ENCODE measurements at places on chromosomes 13 and 19.

DNA sequence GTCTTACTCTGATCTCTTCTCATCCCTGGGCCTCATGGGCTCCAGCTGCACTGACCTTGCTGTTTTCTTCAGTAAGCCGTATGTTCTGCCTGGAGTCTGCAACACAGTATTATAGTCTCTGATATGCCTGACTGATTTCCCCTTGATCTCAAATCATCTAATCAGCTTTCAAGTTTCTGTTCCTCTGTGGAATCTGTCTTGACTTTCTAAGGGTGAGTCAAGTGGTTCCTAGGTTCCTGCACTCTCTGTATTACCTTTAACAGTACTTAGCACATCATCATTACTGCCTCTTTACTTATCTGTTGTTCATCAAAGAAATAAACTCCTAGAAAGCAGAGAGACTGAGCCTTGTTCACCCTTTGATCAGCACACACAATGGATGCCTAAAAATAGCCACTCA is 350.7 kb downstream of the LMO7 start:
- no peak for DNase-seq

DNA sequence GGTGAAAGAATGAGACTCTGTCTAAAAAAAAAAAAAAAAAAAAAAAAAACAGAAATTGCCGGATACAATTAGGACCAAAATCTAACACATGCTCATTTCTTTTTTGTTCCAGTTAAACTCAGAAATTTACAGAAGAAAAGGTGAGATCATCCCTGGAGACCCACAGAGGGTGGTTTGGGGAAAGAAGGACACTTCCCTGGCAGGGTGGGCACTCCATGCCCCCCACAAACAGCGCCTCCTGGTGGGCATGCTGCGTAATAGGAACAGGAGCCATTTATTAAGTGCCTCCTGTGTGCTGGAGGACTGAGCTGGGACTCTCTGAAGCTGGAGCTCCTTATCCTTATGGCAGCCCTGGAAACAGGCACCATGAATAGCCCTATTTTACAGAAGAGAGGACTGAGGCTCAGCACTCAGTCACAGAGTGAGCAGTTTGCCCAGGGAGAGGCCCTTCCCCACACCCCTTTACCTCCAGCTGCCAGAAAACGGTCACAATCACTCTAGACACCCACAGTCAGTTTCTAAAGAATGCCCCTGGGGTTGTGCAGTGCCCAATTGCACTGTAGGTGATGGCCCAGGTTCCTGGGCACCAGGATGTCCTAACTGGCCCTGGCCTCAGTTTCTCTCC is 10.1 kb downstream of the C19orf38 start:
- no peak for DNase-seq

GRCh38 chr19:44745341-44745831 is 3.1 kb upstream of the BCL3 start:
- DNase-seq, result no peak

GRCh38 chr13:26742691-26743358 is 17.8 kb downstream of the GPR12 start:
- DNase-seq, result no peak

- no peak for DNase-seq
These were observed 92.9 kb downstream of the PCDH9 start for GRCh38 chr13:67137044-67137735.

- no peak for DNase-seq
These were observed 556.3 kb upstream of the ARGLU1 start for GRCh38 chr13:107124129-107124718.

- no peak for DNase-seq
These were observed 48.5 kb downstream of the GAS6 start for GRCh38 chr13:113815151-113816058.

- DNase-seq, result no peak
These were observed 735 bp downstream of the BRSK1 start for GRCh38 chr19:55284405-55285058.

DNA sequence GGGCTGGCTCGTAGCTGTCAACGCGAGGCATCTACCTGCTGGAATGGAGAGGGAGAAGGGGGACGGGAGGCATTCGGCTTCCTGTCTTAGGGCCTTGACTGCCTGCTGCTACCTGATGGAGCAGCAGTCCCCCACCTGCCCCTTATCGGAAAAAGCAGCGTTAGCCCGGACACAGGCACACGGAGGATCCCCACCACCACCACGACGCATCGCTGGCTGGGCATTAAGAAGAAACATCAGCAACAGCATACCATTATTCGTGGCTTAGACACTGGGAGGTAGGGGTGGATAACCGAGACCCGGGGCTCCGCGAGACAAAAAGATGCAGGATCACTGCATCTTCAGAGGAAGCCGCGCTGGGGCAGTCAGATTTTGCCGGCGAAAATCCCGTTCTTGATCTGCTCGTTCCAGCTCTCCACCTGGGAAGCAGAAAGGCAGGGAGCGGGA is 1.1 kb downstream of the COX6B2 start:
- no peak for DNase-seq

DNA sequence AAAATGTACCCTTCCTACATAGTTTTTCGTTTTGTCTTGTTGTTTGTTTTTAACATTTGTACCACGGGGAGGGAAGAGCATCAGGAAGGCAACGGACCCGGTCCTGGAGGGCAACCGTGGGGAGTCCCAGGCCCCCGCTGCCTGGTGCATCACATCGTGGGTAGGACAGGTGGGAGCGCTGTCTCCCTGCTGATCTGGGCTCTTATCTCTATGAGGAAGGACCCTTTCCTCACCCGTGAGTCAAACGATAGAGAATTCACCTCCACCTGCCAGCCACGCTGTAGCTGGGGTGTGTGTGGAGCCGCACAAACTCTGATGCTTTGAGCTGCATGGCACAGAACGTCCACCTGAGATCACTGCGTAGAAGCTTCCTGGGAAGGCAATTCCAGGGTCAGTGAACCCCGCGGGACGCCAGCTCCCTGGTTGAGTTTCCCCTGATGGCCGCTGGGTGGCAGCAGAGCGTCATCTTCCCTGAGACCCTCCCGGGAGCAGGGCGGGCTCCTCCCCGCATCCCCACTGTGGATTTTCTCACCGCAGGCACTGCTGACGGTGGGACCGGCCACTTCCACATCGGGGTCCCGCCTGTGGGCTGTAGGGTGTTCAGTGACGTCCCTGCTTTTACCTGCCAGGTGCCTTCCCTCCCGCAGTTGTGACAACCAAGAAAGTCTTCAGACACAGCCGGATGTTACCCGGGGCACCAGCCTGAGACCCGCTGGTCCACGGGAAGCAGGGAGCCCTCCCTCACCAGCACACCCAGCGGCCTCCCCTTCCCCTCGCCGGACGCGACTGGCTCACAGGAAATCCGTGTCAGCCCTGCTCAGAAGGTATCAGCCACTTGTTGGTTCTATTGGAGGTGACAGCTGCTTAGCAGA is 54.7 kb downstream of the ZNF787 start:
- DNase-seq, result peak; percentile 50

GRCh38 chr13:62035981-62036380 is 620.3 kb upstream of the PCDH20 start:
- no peak for DNase-seq

DNA sequence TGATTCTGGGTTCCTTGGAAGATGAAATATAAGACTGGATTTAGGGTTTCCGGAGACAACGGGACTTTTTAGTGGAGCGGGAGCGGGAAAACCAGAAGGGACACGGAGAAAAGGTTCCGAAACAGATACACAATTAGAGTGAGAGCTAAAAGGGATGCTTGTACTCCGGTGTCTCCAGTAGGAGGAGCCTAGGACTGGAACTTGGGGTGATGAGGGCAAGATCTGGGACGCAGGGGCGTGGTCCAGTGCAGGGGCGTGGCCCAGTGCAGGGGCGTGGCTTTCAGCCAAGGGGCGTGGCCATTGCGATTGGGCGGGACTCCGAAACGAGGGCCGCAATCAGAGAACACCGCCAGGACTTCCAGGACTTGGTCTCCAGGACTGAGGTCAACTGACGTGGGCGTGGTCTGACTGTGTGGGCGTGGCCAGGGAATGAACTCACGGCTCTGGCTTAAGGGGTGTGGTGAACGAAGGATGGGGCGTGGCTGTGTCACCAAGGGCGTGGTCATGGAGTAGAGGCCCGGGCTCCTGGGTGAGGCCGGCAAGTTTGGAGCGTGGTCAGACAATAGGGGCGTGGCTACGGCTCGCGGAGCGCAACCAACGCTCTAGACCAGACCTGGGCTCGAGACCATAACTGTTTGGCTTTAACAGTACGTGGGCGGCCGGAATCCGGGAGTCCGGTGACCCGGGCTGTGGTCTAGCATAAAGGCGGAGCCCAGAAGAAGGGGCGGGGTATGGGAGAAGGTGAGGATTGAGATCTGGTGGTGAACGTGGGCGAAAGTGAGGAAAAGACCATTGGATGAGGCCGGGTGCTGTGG is at the start of gene DKKL1:
Gene DKKL1 (plus strand): TSS at position 610 of the 815 bp plus-strand sequence. CDS start 122 bp downstream, at position 732.
- peak; percentile 34 for DNase-seq

DNA sequence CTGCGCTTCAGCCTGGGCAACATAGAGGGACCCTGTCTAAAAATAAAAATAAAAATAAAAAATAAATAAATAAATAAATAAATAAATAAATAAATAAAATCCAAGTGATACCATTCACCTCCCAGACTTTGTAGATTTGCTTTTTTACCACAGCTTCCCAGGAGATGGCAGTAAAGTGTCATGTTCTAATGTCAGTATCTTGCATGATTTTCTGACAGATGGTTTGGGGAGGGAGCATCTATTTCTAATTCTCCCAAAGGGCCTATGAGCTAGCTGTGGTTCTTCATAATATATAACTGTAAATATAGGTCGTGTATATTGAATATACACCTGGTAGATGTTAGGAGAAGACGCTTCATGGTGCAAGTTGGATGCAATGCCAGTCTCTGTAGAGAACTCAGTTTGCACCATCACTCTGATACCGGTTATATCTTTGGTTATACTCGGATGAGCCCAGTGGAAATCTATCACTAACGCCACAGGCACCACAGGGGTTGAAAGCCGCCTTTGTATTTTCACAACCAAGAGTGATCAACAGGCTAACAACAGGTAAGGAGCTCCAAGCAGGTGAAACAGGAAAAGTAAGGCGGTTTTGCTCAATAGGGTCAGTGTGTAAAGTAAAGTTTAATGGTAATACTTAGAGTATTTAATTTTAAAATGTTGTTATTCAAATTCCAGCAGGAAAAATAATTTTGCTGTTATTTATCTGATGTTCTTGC is 13.9 kb downstream of the APLP1 start:
- DNase-seq, result no peak

GRCh38 chr19:32195706-32196610 is 149.5 kb upstream of the ZNF507 start:
- DNase-seq, result no peak

GRCh38 chr19:52584736-52585440 is 14.8 kb downstream of the ZNF701 start:
- DNase-seq, result no peak

DNA sequence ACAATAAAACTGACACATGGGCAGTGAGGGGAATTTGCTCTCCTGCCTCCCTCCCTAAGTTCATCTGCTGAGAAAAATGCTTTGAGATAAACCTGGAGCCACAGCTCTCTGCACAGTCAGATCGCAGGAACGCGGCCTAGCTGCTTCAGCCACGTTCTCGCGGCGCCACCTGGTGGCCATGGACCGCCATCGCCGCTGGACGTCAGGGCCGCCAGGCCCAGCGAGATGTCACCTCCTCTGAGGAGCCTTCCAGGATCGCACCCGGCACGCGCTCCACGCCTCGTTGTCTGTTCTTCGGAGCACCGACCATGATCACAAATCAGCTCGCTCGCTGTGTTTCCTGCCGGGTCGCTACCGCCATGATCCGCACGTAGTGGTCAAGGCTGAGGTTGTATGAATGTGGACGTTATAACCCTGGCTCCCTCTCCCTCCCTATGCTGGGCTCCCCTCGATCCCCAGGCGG is 20.6 kb upstream of the USP29 start:
- no peak for DNase-seq

DNA sequence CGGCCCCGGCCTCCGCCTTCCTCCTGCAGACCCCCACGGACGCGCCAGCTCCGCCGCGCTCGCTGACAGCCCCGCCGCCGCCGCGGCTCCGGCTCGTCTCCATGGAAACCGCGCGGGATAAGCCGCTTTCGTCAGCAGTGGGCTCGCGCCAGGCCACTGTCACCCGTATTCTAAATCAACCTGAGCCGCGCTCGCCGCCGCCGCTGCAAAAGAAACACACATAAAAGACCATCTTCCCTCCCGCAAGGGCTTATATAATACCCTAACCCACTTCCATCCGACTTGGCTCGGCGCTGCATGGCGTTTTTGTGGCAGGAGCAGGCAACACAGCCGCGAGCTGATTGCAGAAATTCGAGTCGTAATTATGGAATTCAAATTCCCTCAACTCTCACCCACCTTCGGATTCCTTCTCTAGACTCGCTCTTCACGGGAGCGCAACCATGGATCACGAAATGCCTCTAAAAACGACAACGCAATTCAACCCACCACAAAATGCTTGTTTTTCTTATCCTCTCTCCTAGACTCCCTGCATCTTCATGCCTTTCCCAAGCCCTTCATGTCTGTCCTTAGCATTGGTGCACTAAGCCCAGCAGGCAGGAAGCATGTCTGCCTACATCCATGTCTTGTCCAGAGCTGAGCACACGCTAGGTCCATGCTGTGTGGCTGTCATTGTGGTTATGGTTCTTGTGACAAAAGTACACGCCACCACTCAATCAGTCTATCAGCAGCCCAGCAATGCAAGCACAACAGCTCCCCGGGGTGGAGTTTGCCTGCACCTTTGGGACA is at the start of gene AMER2:
Gene AMER2 (minus strand): TSS at position 772 of the 786 bp plus-strand sequence. CDS start 669 bp downstream, at position 103.
- DNase-seq, result no peak

DNA sequence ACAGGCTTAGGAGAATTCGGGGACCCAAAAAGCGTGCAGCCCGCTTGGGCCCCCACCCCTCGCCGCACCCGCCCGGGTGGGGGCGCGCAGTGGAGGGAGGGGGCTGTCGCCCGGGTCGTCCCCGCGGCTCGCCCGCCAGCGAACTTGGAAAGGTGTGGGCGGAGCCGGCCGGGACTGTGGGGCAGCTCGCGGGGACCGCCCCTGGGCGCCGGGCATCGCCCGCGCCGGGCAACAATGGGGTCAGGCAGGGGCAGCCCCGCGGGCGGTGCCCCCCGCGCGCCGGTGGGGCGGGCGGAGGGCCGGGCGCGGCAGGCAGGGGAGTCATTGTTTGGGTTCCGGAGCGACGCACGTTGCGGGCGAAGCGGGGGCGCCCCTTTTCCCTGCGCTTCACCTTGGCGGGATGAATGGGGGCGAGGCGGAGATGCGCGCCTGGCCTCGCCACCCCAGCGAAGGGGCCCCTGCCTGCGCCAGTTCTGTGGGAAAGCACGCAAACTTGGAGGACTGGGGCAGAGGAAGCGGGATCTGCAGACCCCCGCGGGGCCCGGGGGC is 647 bp upstream of the KLF12 start:
- DNase-seq, result peak; percentile 40

DNA sequence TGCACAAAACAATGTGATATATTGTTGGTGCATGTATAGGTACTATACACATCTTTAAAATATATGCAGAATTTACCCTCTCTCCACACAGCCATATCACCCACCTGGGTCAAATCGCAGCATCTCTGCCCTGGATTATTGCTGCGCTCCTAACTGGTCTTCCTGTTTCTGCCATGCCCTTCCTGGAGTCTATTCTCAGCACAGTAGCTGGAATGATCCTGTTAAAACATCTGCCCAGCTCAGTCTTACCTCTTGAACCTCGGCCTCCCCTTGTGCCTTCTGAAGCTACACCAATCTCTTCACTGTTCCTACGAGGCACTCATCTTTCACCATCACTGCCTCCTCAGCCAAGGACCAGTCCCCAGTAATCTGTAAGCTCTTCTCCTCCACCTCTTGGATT is 25.5 kb upstream of the TNFRSF19 start:
- DNase-seq, result no peak

- DNase-seq, result no peak
These were observed 42.2 kb downstream of the IFT88 start for GRCh38 chr13:20609145-20609544.
